ENCODE measurements at places on chromosomes 7 and 10.

DNA sequence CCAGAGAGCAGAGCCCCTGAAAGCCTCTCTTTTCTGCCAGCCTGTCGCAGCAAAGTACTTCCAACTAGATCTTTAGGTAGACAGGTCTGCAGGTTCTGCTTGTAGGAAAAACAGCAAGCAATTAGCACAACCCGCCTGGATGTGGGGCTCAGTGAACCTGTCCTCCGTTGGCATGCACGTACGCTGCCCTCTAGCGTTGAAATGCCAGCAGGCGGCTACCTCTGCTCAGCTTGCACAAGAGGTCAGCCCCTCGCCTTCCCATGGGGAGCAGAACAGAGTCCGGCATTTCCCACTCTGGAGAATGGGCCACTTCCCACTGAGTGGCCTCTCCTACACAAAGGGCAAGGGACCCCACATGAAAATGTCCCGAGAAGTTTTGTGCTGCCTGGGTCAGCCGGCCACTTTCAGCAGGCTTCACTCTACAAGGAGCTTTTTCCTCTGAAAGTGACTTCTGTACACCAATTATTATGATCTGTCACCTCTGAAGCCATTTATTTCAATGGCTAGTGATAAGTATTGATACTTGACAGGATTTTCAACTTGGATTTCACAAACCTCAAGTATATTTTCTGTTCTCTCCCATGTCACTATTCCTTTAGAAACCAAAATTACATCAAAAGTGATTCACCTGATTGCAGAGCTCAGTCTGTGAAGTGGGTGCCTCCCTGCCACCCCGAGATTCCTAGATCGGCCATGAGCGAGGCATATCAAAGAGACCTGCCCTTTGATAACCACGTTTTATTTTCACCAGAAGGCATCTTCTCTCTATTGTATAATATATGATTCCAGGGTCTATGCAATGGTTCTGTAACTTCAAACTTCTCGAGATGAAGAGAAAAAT, 56.7 kb downstream of the JCAD start:
- DNase-seq = no peak

- DNase-seq = no peak
Measured at GRCh38 chr7:86911659-86912058, 147.8 kb downstream of the ELAPOR2 start.

- DNase-seq = no peak
Measured at GRCh38 chr7:76020031-76020714, 25.8 kb upstream of the TMEM120A start.

GRCh38 chr7:25842201-25842733, 309.7 kb upstream of the NFE2L3 start:
- DNase-seq = no peak

GRCh38 chr10:85651497-85651882, 715.1 kb downstream of the GRID1 start:
- DNase-seq = no peak

DNA sequence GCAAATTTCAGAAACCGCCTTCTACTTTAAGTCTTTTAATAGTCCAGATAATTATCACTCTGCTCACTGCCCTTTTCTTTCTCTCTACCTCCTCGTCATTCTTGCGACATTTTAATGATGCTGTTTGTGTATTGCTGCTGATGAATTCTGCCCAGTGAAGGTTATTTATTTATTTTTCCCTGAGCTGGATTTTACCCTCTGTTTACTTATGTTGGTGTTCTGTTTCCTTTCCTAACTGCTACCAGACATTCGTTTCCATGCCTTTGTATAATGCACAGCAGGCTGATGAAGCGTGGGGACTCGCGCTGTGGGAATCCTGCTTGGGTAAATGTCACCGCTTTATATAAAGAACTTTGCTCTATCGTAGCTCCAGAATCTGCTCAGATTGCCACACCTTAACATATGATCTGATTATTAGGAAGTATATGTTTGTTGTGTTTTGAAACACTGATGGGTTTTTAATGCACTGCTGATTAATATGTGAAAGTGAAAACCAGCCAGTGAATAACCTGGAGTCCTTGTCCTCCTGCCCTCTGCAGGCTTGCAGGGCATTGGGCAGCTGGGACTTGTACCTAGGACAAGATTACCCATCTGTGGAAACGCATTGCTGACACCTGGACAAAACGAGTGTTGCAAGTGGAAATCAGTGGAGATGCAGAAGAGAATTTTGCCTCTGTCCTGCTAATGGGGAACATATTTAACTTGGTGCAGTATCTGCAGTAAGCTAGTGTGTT, 291.5 kb downstream of the SDK1 start:
- DNase-seq = no peak

- peak; percentile 56 for DNase-seq
Measured at GRCh38 chr7:138468244-138469123, 8.4 kb downstream of the TRIM24 start.

- DNase-seq = no peak
Measured at GRCh38 chr10:123146894-123147634, 872 bp upstream of the HMX2 start.

GRCh38 chr10:131899116-131899690, 1.6 kb upstream of the PPP2R2D start:
- DNase-seq = no peak

DNA sequence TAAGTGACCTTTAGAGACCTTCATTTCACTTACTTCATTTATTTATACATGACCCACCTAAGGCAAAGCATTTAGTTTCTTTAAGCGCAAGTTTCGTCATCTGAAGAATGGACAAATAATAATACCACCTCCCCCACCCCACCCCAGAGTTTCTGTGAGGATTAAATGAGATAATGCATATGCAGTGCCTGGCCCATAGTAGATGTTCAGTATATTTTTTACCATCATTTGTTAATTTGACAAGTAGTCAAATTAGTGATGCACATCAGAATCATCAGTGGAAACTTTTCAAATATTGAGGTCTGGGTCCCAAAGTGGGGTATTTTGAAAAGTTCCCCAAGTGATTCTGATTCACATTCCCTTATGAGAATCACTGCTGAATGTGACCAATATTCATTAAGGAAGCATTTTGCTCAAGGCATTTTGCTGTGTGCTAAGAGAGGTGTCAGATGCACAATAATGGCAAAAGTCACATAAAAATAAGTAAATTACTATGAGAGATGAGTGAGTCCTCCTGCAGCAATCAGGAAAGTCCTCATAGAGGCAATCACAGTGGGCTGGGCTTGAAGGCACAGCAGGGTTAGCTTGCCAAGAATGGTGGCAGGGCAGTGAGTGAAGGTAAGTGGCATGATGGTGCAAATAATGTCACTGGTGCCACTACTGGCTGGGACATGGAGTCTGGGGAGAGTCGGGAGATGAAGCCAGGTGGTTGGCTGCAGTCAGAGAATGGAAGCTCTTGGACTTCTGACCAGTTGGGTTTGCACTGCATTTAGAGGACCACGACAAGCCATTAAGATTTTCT, 244.1 kb downstream of the PTEN start:
- DNase-seq = no peak

GRCh38 chr7:110591341-110591740, 499.6 kb upstream of the LRRN3 start:
- no peak for DNase-seq

GRCh38 chr7:94398841-94399240, 4.1 kb downstream of the COL1A2 start:
- no peak for DNase-seq

- no peak for DNase-seq
Measured at GRCh38 chr7:69095649-69096048, 502.6 kb upstream of the AUTS2 start.

GRCh38 chr7:7764520-7765396, 46.4 kb upstream of the RPA3 start:
- DNase-seq = no peak

DNA sequence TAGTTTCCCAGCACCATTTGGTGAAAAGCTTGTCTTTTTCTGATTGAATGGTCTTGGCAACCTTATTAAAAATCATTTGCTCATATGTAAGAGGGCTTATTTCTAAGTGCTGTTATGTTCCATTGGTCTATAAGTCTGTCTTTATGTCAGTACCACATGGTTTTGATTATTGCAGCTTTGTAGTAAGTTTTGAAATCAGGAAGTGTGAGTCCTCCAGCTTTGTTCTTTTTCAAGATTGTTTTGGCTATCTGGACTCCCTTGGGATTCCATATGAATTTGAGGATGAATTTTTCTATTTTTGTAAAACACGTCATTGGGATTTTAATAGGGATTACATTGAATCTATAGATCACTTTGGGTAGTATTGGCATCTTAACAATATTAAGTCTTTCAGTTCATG, 5.4 kb downstream of the KIF11 start:
- no peak for DNase-seq

- no peak for DNase-seq
Measured at GRCh38 chr7:22871661-22872060, 49.0 kb upstream of the TOMM7 start.

DNA sequence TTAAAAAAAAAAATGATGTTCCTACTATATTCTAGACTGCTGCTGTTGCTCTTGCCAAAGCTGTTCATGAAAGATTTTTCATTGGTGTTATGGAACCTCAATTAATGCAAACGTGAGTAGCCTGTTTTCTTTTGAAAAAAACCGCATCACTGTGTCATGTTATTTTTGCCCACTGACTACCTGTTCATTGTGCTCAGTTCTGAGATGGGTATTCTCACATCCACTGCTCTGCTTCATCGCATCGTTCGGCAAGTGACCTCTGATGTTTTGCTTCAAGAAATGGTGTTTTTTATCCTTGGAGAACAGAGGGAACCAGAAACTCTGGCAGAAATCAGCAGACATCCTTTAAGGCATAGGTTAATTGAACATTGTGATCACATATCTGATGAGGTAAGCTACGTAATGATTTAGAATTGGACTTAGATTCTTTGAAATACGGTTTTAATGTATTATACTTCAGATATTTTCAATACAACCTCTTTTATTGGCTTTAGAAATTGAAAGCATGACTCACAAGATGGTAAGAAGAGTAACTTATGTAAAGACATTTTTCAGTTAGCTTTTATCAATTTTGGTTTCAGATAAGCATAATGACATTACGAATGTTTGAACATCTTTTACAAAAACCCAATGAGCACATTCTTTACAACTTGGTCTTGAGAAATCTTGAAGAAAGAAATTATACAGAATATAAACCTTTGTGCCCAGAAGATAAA, 24.6 kb downstream of the FHIP2A start:
- DNase-seq = no peak

GRCh38 chr7:75650681-75651080, 88.1 kb downstream of the HIP1 start:
- DNase-seq = no peak

DNA sequence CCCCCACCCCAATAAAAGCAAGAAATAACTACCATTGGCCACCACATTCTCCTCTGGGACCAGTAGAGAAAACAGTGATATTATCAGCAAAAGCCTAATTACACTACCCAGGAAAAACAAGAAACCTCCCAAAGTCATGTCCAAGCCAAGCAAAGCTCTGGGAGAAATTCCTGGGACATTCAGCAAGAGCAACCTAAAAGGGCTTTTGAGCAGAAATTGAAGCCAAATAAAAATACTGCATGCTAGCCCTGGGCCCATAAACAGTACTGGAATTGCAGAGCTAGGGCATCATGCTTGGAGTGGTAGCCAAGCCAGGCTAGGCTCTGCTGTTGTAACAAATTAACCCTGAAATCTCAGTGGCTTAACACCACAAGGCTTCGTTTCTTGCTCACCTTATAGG, 347.9 kb downstream of the LRMDA start:
- DNase-seq = no peak

DNA sequence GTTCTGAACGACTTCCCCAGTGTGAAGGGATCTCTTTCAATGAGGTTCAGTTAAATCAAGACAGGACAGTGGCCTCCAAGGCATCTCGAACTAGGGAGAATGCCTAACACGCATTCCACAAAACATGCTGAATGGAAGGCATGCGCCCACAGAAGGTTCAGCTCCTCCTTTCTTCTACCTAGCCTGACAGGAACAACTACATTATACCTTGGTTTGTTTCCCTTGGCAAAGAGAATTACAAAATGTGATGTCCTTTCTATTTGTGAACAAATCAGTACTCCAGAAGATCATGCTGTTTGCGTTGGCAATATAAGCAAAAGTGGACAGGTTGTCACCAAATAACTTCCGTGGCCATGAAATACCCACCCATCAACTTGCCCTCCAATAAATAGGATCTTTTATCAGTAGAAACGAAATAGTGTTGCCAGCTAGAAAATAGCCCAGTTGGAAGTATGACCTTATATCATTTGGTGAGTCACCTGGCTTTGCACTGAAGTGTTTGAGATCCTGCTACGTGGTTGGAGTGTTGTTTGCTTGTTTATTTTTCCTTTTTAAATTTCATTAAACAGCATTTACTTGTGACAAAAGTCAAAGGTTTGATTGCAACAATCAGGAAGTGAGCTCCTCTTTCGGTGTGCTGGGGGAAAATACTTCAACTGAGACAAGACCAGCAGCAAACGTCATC, 117.0 kb upstream of the FAM204A start:
- DNase-seq = no peak

DNA sequence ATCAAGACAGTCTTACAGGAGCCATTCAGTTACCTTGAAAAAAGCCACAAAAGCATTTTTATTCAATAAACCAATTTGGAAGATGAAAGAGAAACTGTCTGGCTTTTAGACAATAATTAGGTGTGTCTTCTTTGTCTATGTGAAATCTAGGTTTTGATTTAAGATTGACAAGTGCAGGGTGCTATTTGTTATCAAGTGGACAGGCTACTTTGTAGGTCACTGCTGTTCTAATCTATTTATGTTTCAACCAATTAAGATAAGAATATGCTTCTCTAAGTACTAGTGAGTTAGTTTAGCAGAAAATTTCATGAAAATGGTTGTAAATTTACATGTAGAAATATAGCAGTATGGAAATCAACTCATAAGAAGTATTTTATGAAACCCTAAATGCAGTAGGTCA, 177.5 kb downstream of the CACNA2D1 start:
- DNase-seq = no peak
